ENCODE measurements at places on chromosomes 1 and 21.

- no peak for DNase-seq
Measured at GRCh38 chr1:92551916-92552315, 65.2 kb upstream of the GFI1 start.

DNA sequence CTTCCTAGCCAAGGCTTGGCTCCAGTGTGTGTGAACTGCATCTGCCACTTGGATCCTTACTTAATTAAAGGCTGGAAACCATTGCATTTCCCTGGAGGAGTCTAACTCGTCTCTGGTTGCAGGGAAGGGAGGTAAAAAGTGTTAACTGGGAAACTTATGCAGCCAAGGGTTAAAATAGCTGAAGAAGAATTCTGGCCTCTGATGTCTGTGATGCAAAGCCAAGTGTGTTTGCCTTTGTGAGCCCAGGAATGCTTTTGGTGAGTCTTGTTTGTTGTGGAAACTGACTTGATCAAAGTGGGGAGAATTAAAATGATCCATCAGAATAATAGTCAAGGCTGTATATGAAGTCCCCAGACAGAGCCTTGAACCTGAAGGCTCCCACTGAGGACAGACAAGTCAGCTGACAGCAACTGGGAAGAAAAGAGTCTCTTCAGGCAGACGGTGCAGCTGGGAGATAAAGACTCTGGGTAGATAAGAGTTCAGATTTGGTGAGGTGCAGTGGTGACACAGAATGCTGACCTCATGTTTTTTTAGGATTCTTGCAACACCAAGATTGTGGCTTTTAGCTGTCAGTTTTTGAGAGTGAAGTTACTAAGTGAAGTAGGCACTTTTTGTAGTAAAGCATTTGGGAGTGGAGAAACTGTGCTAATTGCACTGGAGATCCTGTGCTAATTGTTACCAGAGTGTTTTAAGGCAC lies 59.5 kb upstream of the WLS start:
- no peak for DNase-seq

- no peak for DNase-seq
Measured at GRCh38 chr1:228265167-228265566, 57.3 kb downstream of the OBSCN start.

DNA sequence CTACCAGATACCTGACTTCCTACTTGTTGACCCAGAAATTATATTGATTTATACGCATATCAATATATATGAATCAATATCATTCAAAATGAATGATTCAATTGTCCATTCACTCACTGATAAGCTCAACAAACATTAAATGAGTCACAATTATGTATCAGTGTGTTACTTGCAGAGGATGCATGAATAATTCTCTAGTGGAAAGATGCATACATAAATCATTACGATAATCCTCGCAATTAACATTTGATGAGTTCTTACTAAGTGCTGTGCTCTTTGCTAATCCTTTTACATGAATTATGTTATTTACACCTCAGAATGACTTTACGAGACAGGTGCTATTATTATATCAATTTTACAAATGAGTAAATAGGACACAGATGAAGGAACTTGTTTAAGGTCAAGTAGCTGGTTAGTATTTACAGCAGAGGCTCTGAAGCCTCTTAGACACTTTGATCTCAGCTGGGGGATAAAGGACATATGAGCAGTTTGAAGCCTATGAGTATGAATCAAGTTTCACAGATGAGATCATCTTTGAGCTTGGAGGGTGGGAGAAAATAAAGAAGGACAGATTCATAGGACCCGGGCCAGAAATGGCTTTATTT lies 112.8 kb upstream of the ADAMTS5 start:
- DNase-seq: no peak

Data from CD4-positive, alpha-beta T cell treated with Interleukin-15 for 4 hours (primary cell).